CD4-positive, alpha-beta T cell (primary cell): ENCODE measurements at places on chromosomes 1 and 21.

- DNase-seq, result no peak
Observed at GRCh38 chr1:10322821-10323220, 76.0 kb upstream of the PGD start.

- DNase-seq, result no peak
Observed at GRCh38 chr1:157703981-157704380, 3.4 kb upstream of the FCRL3 start.

- no peak for DNase-seq
Observed at GRCh38 chr1:246292571-246292970, 214.5 kb downstream of the SMYD3 start.

DNA sequence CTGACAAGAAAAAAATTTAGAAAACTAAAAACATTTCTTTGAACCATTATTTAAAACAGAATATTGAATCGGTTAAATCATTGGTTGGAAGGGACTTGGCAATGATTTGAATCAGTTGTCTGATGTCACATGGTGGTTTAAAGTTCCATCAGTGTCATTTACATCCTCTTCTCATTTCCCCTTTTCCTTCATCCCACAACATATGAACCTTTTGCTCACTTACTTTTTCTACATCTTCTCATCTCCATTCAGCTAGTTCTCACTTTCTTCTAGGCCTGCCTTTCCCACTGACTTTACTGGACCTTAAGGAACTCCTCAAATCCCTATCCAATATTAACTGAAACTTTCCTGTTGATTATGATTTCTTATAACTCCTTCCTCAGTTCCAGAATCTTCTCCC, 58.5 kb downstream of the PHACTR4 start:
- no peak for DNase-seq

- peak; percentile 30 for DNase-seq
Observed at GRCh38 chr1:203342192-203342940, 8.6 kb downstream of the FMOD start.

DNA sequence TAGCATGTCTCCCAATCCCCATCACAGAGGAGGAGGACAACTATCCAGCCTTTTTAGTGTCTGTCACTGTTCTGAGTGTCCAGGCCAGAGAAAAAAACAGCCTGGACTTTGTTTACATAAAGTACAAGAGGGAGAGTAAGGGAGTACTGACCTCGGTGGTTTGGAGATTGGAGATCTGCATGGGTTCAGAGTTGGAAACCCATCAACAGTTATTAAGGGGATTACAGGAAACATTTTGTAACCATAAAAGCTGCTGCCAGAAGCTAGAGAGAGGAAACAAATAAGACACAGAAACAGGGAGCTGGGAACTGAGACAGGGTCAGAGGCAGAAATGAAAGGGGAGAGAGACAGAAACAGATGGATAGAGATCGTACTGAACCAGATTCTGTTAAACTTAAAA, 131.5 kb upstream of the CTTNBP2NL start:
- no peak for DNase-seq

DNA sequence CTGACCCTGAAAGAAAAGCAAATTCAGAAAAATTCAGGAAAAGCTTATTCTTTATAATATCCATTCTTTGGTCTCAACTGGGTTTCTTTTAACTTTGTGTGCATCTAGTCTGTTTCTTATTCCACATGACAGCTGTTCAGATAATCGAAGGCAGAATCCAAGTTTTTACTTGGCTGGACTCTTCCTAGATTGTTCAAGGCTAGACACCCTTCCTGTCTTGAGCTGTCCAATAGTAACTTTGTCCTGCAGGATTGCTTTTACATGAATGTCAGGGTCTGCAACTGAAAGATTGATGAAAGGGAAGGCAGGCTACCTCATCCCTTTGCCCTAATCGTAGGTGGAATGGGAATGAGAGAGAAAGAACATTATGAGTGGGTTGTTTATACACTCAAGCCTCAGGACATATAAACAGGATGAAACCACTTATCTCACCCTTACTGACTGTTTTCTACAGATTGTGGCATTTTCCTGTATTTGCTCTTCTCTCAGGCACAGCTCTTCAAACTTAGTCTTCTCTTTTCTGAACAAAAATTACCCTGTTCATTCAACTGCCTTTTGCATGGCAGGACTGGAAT, 76.9 kb downstream of the LEPR start:
- no peak for DNase-seq

- no peak for DNase-seq
Observed at GRCh38 chr1:218361298-218362065, 16.3 kb downstream of the TGFB2 start.

DNA sequence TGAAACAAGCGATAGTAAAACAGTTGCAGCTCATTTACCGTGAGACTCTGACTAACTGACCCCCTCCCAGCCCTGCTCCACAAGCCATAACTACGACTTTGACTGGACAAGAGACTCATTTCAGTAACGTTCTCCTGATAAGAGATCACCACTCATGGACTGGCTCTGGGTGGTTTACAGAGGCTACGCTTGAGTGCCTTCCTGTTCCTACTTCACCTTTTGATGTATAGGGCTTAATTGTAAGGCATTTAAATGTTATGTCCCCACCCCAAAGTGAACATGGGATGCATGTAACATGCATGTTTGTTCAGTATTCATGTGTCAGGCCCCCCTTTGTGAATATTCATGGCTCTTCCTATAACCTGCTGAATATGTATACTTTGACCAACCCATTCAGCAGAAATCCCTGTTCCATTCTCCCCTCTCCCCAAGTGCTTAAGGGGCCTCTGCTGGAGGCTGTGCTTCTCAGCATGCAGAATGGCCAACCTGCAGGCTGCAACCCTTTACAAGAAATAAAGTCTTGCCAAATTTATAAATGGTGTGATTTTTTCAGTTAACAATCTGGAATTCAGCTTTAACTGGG, 50.7 kb upstream of the SPOCD1 start:
- no peak for DNase-seq

DNA sequence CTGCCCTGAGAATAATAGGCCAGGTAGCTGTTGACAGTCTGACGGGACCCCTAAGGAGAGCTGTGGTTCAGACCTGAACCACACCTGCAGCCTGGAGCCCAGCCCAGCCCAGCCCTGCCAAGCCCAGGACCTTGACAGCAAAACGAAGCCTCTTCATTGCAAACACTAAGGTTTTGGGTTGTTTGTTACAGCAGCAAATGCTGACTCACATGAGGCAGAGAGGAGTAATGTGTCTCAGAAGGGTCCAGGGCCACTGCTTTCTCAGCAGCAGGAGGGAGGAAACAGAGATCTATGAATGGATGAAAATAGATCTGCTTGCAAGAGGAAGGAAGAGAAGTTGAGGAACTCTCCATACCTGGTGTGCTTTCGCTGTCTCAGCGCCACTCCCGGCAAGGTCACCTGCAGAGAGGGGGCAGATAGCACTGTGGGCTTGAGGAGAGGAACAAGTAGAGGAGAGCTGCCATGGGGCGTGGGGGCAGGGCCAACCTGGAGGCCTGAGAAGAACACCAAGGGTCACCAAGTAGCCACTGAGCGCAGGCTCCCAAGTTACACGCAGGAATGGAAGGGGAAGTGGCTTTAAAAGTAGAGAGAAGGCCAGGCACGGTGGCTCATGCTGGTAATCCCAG, 127.2 kb downstream of the ZNF281 start:
- DNase-seq, result no peak

DNA sequence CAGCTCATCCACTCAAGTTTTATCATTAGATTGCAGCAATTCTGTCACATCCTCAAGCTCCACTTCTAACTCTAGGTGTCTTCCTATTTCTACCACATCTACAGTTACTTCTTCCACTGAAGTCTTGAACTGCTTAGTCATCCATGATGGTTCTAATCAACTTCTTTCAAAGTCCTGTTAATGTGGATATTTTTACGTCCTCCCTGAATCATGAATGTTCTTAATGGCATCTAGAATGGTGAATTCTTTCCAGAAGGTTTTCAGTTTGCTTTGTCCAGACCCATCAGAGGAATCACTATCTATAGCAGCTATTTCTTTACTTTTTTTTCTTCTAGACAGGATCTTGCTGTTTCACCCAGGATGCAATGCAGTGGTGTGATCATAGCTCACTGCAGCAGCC, 78.0 kb upstream of the RNPC3 start:
- DNase-seq, result no peak

GRCh38 chr1:61387829-61388228, 305.5 kb downstream of the NFIA start:
- DNase-seq, result no peak

- no peak for DNase-seq
Observed at GRCh38 chr1:189654906-189655305, 822.8 kb downstream of the BRINP3 start.

DNA sequence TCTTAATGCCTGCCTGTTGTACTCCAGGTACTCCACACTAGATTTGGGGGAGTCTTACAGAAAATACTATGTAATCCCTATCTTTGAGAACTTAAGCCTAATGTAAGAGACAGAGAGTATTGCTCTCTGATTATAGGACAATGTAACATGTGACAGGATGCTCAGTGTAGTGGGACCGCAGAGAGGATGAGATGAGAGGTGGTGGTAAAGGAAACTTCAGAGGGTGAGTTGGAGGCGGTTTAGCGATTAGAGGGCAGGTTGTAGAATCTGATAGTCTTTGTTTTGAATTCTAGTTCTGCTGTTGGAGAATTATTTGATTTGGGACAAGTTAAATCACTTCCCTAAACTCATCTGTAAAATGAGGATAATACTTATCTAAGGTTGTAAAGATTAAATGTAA, 5.4 kb downstream of the SOAT1 start:
- peak; percentile 85 for DNase-seq

DNA sequence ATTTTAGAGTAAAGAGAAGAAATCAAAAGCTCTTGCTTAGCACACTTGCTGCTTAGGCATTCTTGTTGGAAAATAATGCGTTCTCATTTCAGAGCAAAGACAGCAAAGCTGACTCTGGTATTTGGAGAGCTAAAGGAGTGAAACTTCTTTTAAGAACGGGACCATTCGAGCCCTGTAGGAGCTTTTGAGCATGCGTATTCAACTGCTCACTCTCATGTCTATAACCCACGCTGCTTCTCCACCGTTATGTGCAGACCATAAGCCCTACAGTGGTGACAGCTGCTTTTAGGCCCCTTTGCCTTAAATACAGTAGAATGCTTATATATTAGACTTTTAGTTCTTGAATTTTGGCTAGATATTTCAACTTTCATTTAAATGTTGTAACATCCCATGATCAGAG, 214.2 kb upstream of the CACYBP start:
- DNase-seq, result no peak

GRCh38 chr1:234127026-234127671, 222.7 kb downstream of the SLC35F3 start:
- no peak for DNase-seq

GRCh38 chr21:34707876-34708325, 39.1 kb downstream of the CLIC6 start:
- peak; percentile 6 for DNase-seq

DNA sequence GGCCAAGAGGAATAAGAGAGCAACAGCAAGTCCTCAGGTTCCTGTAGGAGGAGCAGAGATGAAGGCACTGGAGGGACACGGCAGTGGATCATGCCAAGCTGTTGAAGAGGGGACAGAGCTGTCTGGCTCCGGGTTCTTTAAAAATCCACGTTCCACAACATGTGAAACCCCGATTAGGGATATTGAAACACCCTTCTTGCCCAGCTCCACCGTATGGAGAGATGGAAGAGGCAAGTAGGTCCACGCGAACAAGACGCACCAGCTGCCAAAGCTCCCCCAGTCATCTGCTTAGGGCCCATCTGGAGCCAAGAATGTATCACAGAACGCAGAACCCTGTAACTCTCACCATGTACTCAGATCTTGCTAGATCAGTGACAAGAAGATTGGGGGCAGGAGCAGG, 3.9 kb downstream of the C1orf198 start:
- no peak for DNase-seq

DNA sequence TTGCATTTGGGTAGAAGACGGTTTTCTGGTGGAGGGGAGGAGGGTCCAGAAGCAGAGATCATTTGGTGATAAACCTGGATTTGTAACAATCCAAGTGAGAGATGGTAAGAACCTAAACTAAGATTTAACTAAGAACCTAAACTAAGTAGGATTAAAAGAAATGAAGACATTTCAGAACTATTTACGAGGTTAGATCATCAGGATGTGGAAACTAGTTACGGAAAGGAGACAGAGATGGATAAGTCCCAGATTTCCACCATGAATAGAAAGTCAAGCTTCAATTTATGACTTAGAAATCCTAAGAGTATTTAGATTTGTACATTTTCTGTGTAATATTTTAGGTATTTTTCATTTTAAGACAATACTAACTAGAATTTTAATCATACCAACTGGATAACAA, 86.3 kb downstream of the SEC16B start:
- no peak for DNase-seq

GRCh38 chr1:195434566-195435203, 1173.6 kb downstream of the KCNT2 start:
- DNase-seq, result no peak
